Myometrial cell (primary cell): ENCODE measurements at places on chromosomes 16 and 17. TPM values are rescaled to one million over a fixed set of nuclear protein-coding genes. Genes with fewer than 3 reads are reported as not detected.

NXN gene
- total RNA-seq = 93.9 and 97.2 TPM in 2 replicates

HSDL1 gene
- 11.5 and 12.4 TPM in 2 replicates for total RNA-seq

KRT15 gene
- total RNA-seq = 5.3 and 13.8 TPM in 2 replicates

CETP gene
- not detected in 2 replicates for total RNA-seq

SGCA gene
- under 0.01 TPM in 1 of 2 replicates, not detected in the other for total RNA-seq

TMEM94 gene
- 38.1 and 42.5 TPM in 2 replicates for total RNA-seq

TEKT1 gene
- total RNA-seq = not detected in 2 replicates

ARL6IP1 gene
- 253 and 343 TPM in 2 replicates for total RNA-seq

NOL3 gene
- total RNA-seq = 16.7 and 22.9 TPM in 2 replicates

KRTAP2-2 gene
- total RNA-seq = not detected in 2 replicates

TBC1D26 gene
- not detected in 2 replicates for total RNA-seq

KCTD19 gene
- under 0.01 TPM in 1 of 2 replicates, not detected in the other for total RNA-seq

C16orf86 gene
- 8.4 and 12.4 TPM in 2 replicates for total RNA-seq

HSD11B2 gene
- total RNA-seq = not detected in 2 replicates

LONP2 gene
- total RNA-seq = 38.6 and 54.9 TPM in 2 replicates

NACA2 gene
- not detected in 2 replicates for total RNA-seq

ADAM11 gene
- 0.29 and 0.53 TPM in 2 replicates for total RNA-seq

ITGA3 gene
- 236 and 336 TPM in 2 replicates for total RNA-seq

C1QTNF8 gene
- total RNA-seq = not detected in 2 replicates

SLC43A2 gene
- 24.2 and 28.5 TPM in 2 replicates for total RNA-seq

CORO1A gene
- 4.3 and 7.2 TPM in 2 replicates for total RNA-seq

TEX19 gene
- 2.0 TPM in 1 of 2 replicates, not detected in the other for total RNA-seq

CD7 gene
- total RNA-seq = 0.53 TPM in 1 of 2 replicates, not detected in the other

SDR42E2 gene
- not detected in 2 replicates for total RNA-seq

STAC2 gene
- not detected in 2 replicates for total RNA-seq

ZNF385C gene
- total RNA-seq = not detected in 2 replicates

FOXC2 gene
- 0.29 and 0.53 TPM in 2 replicates for total RNA-seq

EPOP gene
- 0.58 and 0.71 TPM in 2 replicates for total RNA-seq

KRT9 gene
- not detected in 2 replicates for total RNA-seq

MYH8 gene
- not detected in 2 replicates for total RNA-seq

TMC8 gene
- total RNA-seq = not detected in 2 replicates

KRT33B gene
- total RNA-seq = under 0.01 TPM in 1 of 2 replicates, not detected in the other

LGALS9B gene
- total RNA-seq = not detected in 2 replicates

ATP1B2 gene
- total RNA-seq = not detected in 2 replicates

SYCE1L gene
- not detected in 2 replicates for total RNA-seq

RSKR gene
- total RNA-seq = 0.35 and 0.58 TPM in 2 replicates

VASN gene
- 108 and 121 TPM in 2 replicates for total RNA-seq

IRF8 gene
- total RNA-seq = not detected in 2 replicates

MYCBPAP gene
- total RNA-seq = 1.2 TPM in 1 of 2 replicates, not detected in the other

CX3CL1 gene
- total RNA-seq = 0.35 and 8.4 TPM in 2 replicates

BTBD17 gene
- total RNA-seq = not detected in 2 replicates

ZDHHC1 gene
- total RNA-seq = 7.4 and 8.9 TPM in 2 replicates

ABCA6 gene
- total RNA-seq = 14.2 and 16.4 TPM in 2 replicates

ACSM5 gene
- not detected in 2 replicates for total RNA-seq

ZNF423 gene
- total RNA-seq = under 0.01 and 0.18 TPM in 2 replicates

POLR3E gene
- total RNA-seq = 25.2 and 35.7 TPM in 2 replicates

GAST gene
- total RNA-seq = not detected in 2 replicates

GSG1L gene
- total RNA-seq = not detected in 2 replicates

KIF18B gene
- total RNA-seq = 11.2 and 12.4 TPM in 2 replicates

EARS2 gene
- 23.6 and 24.3 TPM in 2 replicates for total RNA-seq

ACOX1 gene
- 35.6 and 41.8 TPM in 2 replicates for total RNA-seq

CCL7 gene
- total RNA-seq = 5.2 and 5.3 TPM in 2 replicates

ARL5C gene
- total RNA-seq = not detected in 2 replicates

SLC35G6 gene
- not detected in 2 replicates for total RNA-seq

KRT25 gene
- total RNA-seq = not detected in 2 replicates

CHP2 gene
- not detected in 2 replicates for total RNA-seq

NHLRC4 gene
- 2.8 and 3.2 TPM in 2 replicates for total RNA-seq
